ENCODE measurements at places on chromosomes 7 and 10.

DNA sequence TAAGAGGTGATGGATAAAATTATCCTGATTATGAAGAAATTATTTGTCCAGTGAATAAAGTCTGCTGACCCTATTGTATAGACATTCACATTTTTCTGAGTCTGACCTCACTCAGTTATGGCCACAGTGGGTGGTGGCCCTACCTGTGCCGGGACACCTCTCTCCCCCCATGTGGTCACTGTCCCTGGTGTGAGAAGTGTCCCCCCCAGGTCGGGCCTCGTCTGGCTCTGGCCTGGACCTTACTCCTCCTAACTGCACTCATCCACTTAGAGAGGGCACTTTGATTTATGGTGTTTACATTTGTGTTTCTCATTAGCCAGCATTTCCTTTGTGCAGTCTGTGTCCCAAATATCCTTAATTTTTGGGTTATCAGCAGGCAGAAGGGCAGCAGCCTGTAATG, 59.6 kb upstream of the ZNF32 start:
- DNase-seq = no peak

GRCh38 chr10:108688314-108688713, 1235.0 kb downstream of the XPNPEP1 start:
- DNase-seq = no peak

- no peak for DNase-seq
Observed at GRCh38 chr7:156611014-156612010, 29.3 kb upstream of the RNF32 start.

- DNase-seq = no peak
Observed at GRCh38 chr10:59865101-59865500, 41.3 kb downstream of the CCDC6 start.

DNA sequence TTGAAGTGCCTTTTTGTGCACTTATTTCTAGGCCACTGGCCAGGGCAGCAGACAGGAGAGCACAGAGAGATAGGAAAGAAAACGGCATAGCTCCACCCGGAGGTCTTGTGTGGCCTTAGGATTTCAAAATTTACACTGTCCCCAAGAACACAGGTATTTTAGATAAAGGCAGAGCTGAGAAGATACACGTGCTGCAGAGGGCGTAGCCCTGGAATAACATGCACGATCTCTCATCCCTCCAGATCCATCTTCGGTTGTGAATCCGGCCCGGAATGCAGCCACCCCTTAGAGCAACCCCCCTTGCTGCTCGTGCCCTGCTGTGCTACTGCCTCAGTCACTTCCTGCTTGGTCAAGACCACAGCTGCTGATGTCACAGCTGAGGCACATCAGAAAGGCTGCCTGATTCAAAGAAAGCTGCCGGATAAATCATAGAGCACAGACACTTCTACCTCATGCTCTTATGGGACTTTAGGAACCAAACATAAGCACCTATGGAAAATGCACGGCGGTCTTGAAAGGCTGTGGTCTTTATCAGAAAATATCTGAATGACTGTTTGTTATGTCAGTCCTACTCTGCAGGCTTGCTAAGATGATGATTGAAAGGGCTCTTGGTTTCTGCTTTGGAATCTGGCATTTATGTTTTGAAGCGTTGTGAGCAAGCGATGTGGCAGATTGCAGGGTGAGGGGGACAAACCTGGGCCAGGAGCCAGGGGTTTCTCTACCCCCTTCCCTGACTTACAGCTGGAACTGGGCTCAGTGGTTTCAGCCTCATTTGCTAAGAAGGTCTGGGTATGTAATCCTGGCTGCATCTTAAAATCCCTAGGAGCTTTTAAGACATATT, 152.0 kb downstream of the SVIL start:
- DNase-seq = no peak

DNA sequence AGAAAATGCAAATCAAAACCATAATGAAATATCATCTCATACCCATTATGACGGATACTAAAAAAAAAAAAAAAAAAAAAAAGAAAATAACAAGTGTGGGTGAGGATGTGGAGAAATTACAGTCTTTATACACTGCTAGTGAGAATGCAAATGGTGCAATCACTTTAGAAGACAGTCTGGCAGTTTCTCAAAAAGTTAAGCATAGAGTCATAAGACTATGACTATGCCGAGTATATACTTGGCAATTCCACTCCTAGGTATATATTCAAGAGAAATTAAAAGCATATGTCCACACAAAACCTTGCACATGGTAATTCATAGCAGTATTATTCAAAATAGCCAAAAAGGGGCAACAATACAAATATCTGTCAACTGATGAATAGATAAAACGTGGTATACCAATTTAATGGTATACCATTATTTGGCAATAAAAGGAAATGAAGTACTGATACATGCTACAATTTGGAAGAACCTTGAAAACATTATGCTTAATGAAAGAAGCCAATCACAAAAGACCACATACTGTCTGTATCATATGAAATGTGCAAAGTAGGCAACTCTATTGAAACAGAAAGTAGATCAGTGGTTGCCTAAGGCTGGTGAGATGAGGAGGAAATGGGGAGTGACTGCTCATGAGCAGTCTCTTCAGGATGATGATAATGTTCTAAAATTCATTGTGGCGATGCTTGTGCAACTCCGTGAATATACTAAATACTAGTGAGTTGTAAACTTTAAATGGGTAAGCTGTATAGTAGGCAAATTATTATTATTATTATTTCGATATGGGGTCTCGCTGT, 90.1 kb upstream of the NANOS1 start:
- DNase-seq = no peak

GRCh38 chr10:48309711-48310226, 3.3 kb downstream of the MAPK8 start:
- no peak for DNase-seq

GRCh38 chr7:14209896-14210484, 220.5 kb upstream of the ETV1 start:
- no peak for DNase-seq

DNA sequence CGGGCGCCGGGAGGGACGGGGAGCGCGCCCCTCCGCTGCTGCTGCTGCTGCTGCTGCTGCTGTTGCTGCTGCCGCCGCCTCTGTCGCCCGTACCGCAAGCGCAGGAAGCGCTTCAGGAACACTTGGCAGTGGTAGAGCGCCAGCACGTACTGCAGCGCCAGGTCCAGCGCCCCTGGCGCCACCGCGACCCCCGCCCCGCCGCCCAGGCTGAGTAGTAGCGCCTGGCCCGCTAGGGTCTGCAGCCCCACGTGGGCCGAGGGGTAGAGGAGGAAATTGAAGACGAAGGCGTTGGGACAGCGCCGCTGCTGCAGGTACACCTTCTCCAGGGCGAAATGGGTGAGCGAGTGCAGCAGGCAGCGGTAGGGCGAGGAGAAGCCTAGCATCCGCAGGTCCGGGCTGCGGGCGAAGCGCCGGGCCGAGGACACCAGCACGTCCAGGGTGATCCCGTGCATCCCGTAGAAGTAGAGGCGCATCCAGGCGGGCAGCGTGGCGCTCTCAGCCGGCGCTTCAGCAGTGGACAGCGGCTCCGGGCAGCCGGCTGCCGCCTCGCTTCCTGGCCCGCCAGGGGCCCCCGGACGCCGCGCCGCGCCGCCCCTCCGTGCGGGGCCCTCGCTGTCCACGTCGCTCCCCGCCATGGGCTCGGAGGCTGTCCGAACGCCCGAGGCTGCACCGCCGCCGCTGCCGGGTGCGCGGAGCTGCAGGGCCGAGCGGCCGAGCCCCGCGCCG, at the start of gene TMEM229A:
Gene TMEM229A, minus strand, starts transcription at position 699 of the 726 bp plus-strand sequence. Its CDS starts 64 bp downstream, at position 635.
- DNase-seq = no peak

DNA sequence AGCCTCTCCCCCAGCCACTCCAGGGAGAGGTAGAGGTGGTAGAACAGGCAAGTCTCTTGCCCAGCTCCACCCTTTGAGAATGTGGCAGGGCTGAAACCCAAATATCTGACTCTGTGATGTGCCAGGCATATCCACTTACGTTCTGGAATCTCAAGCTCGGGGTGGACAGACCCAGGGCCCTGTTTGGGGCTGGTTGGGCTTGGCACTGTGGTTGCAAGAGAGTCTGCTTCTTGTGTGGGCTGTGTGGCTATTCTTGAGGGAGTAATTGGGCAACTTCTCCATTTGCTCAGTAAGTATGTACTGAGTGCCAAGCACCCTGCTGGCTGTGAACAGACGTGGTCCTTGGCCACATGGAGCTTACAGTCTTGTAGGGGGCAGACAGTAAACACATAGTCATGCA, 4.7 kb downstream of the UBTD1 start:
- no peak for DNase-seq

DNA sequence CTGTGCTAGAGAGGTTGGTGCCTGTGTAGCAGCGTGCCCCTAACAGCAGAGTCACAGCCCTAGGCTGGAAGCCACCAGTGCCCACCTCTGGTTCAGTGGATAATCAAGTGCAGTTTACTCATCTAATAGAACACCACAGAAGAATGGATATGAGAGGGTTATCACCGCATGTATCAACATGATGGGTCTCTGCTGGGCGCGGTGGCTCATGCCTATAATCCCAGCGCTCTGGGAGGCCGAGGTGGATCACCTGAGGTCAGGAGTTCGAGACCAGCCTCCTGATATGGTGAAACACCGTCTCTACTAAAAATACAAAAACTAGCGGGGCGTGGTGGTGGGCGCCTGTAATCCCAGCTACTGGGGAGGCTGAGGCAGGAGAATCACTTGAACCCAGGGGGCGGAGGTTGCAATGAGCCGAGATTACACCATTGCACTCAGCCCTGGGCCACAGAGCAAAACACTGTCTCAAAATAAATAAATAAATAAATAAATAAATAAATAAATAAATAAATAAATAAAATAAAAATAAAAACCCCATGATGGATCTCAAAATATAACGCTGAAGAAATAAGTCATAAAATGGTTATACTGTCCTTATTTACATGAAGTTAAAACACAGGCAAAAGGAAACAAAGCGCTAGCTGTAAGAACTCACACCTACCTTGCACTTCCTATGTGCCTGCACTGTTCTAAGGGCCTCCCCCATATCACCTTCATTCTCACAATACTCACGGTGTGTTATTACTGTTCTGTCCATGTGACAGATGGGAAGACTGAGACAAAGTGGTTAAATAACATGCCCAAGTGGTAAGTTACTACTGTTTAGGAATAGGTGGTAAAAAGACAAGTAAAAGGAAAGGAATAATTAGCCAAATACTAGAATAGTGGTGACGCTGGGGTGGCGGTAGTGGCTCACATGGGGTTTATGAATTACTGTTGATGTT, 70.9 kb downstream of the AMZ1 start:
- no peak for DNase-seq

DNA sequence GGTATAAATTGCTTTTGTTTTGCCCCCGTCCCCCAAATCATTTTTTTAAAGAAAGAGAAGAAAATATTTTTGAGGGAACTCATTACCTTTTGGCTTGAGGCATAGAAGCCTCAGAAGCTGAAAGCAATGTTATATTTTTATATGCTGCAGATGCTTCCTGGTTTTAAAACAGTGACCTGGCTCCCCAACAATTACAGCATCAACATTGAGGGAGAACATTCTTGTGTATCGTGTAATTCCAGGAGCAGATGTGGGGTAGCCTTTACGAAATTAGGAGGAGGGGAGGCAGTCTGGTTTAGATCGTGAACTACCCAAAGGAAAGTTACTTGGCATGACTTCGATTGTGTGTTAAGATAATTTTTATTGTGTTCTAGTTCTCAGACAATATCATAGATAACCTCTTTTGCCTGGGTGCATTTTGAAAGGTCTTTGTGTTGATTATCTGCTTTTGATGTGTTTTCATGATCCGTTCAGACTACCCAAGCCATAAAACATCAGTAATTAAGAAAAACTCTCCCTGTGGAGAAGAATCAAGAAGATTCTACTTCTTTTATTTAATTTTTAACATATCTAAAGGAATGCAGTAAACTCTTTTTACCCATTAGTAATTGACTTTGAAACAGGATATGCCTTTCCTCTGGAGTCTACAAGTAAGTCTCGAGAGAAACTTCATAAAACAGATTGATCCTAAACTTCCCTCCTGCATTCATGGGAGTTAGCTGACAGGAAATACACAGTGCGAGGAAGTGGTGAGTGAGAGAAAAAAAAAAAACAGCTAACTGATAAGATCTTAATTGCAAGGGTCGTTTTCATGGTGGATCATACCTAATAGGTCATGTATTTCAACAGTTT, 141.4 kb downstream of the KIAA1217 start:
- DNase-seq = no peak

DNA sequence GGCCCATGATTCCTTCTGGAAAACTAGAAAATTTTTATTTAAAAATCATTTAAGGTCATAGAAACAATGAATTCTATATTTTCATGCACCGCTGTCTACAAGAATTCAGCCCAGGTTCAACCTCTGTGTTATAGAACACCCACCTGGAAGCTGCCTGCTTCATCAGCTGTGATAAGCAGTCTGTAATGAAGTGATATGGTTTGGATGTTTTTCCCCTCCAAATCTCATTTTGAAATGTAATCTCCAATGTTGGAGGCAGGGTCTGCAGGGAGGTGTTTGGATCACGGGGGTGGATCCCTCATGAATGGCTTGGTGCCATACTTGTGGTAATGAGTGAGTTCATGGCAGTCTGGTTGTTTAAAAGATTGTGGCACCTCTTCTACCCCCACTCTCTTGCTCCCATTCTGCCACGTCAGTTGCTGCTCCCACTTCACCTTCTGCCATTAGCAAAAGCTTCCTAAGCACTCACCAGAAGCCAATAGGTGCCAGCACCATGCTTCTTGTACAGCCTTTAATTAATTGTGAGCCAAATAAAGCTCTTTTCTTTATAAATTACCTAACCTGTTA, 55.6 kb downstream of the MRPL32 start:
- no peak for DNase-seq

DNA sequence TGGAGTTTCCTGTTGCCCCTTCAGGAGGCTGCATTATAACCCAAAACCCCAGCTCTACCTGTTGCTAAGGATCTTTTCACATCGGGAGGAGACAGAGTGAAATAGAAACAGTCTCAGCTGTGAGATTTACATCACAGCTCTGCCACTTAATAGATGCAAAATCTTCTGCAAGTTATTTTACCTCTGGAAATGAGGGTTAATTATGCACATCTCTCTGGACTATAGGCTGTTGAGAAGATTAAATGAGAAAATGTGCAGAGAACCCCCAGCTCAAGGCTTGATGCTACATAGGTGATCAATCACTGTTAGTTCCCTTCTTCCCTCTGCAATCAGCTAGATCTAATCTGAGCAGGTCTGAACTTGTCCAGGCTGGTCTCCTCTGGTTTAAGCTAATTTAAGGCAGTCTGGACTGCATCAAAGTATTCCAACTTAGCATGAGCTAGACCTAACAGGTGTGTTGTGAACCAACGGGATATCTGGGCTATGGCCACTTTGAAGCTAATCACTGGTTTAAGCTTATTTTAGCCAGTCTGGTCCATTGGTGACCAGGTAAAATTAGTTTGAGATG, 8.9 kb upstream of the LRRC18 start:
- no peak for DNase-seq

- DNase-seq = no peak
Observed at GRCh38 chr7:82723411-82723810, 279.8 kb upstream of the CACNA2D1 start.

GRCh38 chr10:2462581-2462980, 604.8 kb upstream of the PFKP start:
- DNase-seq = no peak

GRCh38 chr7:15905251-15906040, 219.0 kb upstream of the MEOX2 start:
- no peak for DNase-seq

- DNase-seq = no peak
Observed at GRCh38 chr10:124565565-124566221, 104.1 kb downstream of the LHPP start.

Data from activated CD4-positive, CD25-positive, alpha-beta regulatory T cell treated with anti-CD3 and anti-CD28 coated beads, Interleukin-2, amount 50 U/mL, for 72 hours (primary cell).